SJSA1 (cell line): ENCODE measurements at places on chromosomes 6 and 20. TPM values are rescaled to one million over a fixed set of nuclear protein-coding genes. Genes with fewer than 3 reads are reported as not detected.

GRCh38 chr6:7195339-7196018, 87.7 kb downstream of the RREB1 start:
- H3K27me3 ChIP-seq = no peaks in the 10 kb centered on the region
- H3K27ac ChIP-seq = no peak overlapping the region
- no peaks in the 10 kb centered on the region for H3K4me1 ChIP-seq
- DNase-seq = no peak

DNA sequence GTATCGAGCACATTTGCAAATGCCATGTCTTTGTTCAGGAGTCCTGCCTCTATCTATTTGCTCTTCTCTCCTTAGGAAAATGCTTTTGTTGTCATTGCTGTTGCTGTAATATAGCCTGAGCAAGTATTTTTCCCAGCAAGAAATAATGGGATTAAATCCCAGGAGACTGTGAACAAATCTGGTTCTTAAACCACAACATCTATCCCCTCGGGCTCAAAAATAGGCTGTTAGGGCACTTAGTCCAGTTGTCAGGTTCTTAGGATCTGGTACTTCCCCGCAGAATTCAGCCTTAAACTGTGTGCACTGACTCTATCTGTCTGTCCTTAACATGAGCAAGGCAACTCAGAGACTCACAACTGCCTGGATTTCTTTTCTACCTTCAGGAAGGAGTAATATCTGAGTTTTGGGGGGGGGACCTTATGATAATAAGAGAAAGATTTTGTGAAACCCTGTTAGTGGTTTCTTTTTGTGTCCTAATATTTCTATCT, 437.5 kb downstream of the HTR1B start:
- no peaks in the 10 kb centered on the region for H3K4me1 ChIP-seq
- no peak overlapping the region for H3K4me3 ChIP-seq
- no peak for DNase-seq
- no peaks in the 10 kb centered on the region for H3K36me3 ChIP-seq
- H3K27ac ChIP-seq = no peak overlapping the region

DNA sequence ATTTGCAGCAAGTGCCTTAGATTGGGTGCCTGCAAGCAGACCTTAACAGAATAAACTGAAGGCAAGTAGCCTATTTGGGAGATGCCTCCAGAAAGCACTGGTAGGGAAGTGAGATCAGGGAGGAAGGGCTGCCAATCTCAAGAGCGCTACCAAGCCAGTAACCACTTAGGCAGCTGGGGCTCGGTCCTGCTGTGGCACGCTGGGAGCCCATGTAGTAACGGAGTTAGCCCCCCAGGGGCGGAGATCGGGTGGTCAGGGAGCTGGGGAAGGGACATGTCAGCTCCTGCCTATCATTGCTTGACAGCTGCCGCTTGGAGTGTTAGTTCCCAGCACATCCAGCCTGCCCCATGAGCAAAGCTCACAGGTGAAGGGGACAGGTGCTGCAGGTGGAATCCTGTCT, 127.0 kb downstream of the CEBPB start:
- H3K4me3 ChIP-seq = no peak overlapping the region
- no peak overlapping the region for H3K27ac ChIP-seq
- peaks cover 37% of the 10 kb centered on the region for H3K4me1 ChIP-seq

GRCh38 chr6:70879496-70879895, 77.4 kb downstream of the B3GAT2 start:
- no peaks in the 10 kb centered on the region for H3K4me1 ChIP-seq
- DNase-seq = no peak
- no peaks in the 10 kb centered on the region for H3K36me3 ChIP-seq
- no peaks in the 10 kb centered on the region for H3K27me3 ChIP-seq

Gene CDH26
- not detected in 2 replicates for total RNA-seq

- no peak for DNase-seq
- no peaks in the 10 kb centered on the region for H3K27me3 ChIP-seq
- no peak overlapping the region for H3K27ac ChIP-seq
- peaks cover 97% of the 10 kb centered on the region for H3K36me3 ChIP-seq
- no peaks in the 10 kb centered on the region for H3K4me1 ChIP-seq
- H3K4me3 ChIP-seq = no peak overlapping the region
These were observed 11.3 kb downstream of the TXNDC5 start for GRCh38 chr6:7899101-7899888.

DNA sequence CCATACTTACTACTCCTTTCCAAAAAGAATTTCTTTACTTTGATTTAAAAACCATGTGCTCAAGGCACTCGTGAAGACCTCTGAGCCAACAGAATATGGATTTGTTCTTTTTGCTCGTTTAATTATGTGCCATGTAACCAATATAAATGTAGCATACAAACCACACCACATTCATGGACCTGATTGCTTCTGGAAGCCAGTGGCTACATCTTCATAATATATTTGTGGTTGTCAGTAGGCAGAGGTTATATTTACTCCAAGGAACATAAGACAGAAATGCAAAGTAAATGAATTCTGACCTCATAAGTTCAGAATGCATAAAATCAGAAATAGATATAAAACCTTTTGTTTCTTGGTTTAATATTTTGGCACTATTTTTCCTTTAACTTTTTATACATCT, 373.0 kb downstream of the HDGFL1 start:
- H3K4me1 ChIP-seq = no peaks in the 10 kb centered on the region
- H3K27me3 ChIP-seq = no peaks in the 10 kb centered on the region
- H3K4me3 ChIP-seq = no peak overlapping the region
- no peaks in the 10 kb centered on the region for H3K36me3 ChIP-seq
- DNase-seq = no peak
- no peak overlapping the region for H3K27ac ChIP-seq

- H3K4me3 ChIP-seq = no peak overlapping the region
- no peaks in the 10 kb centered on the region for H3K4me1 ChIP-seq
- no peak for DNase-seq
- no peak overlapping the region for H3K27ac ChIP-seq
- no peaks in the 10 kb centered on the region for H3K36me3 ChIP-seq
These were observed 995.8 kb upstream of the FLRT3 start for GRCh38 chr20:15333170-15333569.

GRCh38 chr6:11337306-11337705, 104.8 kb upstream of the NEDD9 start:
- DNase-seq = no peak
- H3K36me3 ChIP-seq = no peaks in the 10 kb centered on the region
- H3K27me3 ChIP-seq = no peaks in the 10 kb centered on the region
- H3K4me1 ChIP-seq = no peaks in the 10 kb centered on the region
